ENCODE measurements at places on chromosomes 1 and 21. TPM values are rescaled to one million over a fixed set of nuclear protein-coding genes. Genes with fewer than 3 reads are reported as not detected.
A peak's percentile ranks its signal among the peaks of the same experiment; 100 is the strongest.

PLPP3 gene
- 20.5 TPM for total RNA-seq

SLC44A5 gene
- 0.20 TPM for total RNA-seq

CSRP1 gene
- 5.9 TPM for total RNA-seq

AKNAD1 gene
- total RNA-seq: 0.45 TPM

EXO1 gene
- total RNA-seq: 11.5 TPM

ACOT11 gene
- 0.41 TPM for total RNA-seq

HSPB7 gene
- 160 TPM for total RNA-seq

BMP8A gene
- total RNA-seq: 0.12 TPM

CFHR2 gene
- total RNA-seq: not detected

NASP gene
- 38.9 TPM for total RNA-seq

FABP3 gene
- total RNA-seq: 51.8 TPM

MMP23B gene
- 71.4 TPM for total RNA-seq

FAAH gene
- total RNA-seq: 15.0 TPM

S100A8 gene
- not detected for total RNA-seq

- H3K27ac ChIP-seq: no peak overlapping the region
- no peak overlapping the region for H3K4me3 ChIP-seq
- DNase-seq: no peak
- H3K36me3 ChIP-seq: no peaks in the 10 kb centered on the region
- no peaks in the 10 kb centered on the region for H3K4me1 ChIP-seq
Observed at GRCh38 chr21:18970941-18971340, 567.4 kb upstream of the TMPRSS15 start.

GRCh38 chr1:246784621-246785493 lies 60.6 kb downstream of the SCCPDH start:
- no peaks in the 10 kb centered on the region for H3K27me3 ChIP-seq
- peak overlapping the region; percentile 20 for H3K4me3 ChIP-seq
- H3K36me3 ChIP-seq: peaks cover 10% of the 10 kb centered on the region
- DNase-seq: peak; percentile 68

DNA sequence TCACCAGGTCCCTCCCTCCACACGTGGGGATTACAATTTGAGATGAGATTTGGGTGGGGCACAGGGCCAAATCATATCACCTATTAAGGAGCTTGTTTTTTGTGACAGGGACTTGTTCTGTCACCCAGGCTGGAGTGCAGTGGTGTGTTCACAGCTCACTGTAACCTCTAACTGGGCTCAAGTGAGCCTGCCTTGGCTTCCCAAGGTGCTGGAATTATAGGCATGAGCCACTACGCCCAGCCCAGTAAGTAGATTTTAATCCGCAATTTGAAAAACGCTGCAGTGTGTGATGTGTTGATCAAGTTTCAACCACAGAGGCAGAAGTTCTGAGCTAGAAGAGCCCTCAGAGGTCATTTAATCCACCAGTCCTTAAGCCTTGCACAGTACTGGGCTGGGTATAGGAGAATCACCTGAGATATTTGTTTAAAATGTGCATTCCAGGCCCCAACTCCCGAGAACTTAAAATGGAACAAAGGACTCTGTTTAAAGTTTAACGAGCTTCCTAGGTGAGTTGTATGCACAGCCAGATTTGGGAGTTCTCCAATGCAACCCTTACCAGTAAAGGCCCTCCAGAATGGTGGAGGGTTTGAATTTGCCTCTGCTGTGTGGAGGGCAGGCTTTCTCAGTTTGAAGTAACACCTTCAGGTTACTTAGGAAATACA lies 13.4 kb downstream of the RPL11 start:
- H3K4me1 ChIP-seq: no peaks in the 10 kb centered on the region
- DNase-seq: no peak
- H3K4me3 ChIP-seq: no peak overlapping the region

DNA sequence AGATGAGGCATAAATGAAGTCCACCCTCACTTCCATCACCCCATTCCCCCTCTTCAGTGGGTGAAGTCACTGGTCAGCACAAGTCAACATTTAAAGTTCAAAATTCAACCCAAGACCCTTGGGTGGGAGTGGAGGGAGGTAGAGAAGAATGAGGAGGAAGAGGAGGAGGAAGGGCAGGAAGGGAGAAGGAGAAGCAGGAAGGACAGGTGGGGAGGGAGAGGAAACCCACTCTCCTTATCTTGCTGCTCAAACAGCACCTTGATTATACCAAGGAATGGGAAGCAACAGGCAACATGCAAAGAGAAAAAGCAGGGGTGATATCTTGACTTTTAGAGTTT lies 4.0 kb upstream of the BTG2 start:
- H3K27ac ChIP-seq: no peak overlapping the region
- no peak for DNase-seq
- no peak overlapping the region for H3K4me3 ChIP-seq
- no peaks in the 10 kb centered on the region for H3K27me3 ChIP-seq
- no peaks in the 10 kb centered on the region for H3K36me3 ChIP-seq
- peaks cover 21% of the 10 kb centered on the region for H3K4me1 ChIP-seq

DNA sequence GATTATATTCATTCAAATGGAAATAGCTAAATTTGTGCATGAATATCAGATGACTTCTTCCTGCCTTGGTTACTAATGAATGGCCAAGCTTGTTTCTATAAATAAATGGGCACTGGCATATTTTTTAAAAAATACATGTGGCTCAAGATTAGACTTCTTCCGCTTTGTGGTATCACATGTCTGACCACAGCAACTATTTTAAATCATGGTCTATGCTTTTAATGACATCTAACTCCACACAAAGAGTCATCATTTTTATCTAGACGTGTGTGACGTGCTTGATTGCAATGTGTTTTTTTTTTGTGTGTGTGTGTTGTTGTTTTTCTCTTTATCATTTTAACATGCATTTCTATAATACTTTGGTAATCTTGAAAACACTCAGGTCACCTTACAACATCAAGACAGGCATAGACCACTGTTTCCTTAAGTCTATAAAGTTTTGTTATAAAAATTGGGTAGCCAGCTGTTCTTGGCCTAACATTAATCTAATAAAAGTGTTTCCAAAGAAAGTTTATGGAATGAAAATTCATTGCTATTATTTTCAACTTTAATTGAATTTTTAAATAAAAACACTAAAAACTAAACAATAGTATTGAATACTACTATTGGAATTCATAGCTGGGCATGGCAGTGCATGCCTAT lies 29.5 kb downstream of the RGS1 start:
- peaks cover 12% of the 10 kb centered on the region for H3K4me1 ChIP-seq
- H3K4me3 ChIP-seq: no peak overlapping the region
- H3K27me3 ChIP-seq: no peaks in the 10 kb centered on the region
- peak overlapping the region; percentile 29 for H3K27ac ChIP-seq

GRCh38 chr1:78348496-78349284 lies 142.1 kb upstream of the PTGFR start:
- H3K4me1 ChIP-seq: no peaks in the 10 kb centered on the region
- no peaks in the 10 kb centered on the region for H3K36me3 ChIP-seq
- H3K4me3 ChIP-seq: no peak overlapping the region
- DNase-seq: no peak

- no peaks in the 10 kb centered on the region for H3K4me1 ChIP-seq
- no peak overlapping the region for H3K27ac ChIP-seq
- no peak for DNase-seq
- peaks cover 22% of the 10 kb centered on the region for H3K36me3 ChIP-seq
- no peaks in the 10 kb centered on the region for H3K27me3 ChIP-seq
Observed at GRCh38 chr1:84488107-84488506, 9.0 kb downstream of the RPF1 start.

GRCh38 chr21:36456729-36457414 lies 23.1 kb downstream of the CLDN14 start:
- no peaks in the 10 kb centered on the region for H3K36me3 ChIP-seq
- H3K27me3 ChIP-seq: no peaks in the 10 kb centered on the region
- no peak for DNase-seq
- no peak overlapping the region for H3K4me3 ChIP-seq

DNA sequence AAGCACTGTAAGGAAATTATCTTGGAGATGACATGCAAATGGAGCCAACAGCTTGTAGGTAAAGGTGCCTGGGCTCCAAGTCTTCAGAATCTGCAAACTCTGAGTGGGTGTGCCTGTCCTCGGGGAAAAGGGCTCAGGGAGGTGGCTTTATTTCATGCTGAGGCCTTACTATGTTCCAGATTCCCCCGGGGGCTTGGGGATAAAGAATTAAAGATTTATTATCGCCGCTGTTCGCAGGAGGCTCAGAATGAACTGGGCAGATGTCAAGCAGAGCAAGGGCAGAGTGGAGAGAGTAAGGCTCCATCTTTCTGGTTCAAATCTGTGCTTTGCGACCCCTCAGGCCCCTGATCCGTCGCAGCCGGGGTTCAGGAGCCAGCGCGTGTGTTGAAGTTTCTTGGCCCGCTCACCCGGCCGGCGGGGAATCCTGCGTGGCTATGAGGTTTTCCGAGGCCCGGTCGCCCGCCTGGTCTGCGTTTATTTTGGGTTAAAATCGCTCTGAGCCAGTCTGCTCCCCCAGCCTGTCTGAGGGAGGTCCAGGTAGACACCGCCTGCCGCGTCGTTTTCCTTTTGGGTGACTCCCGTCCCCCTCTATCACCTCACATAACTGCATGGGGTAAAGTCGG lies 19.5 kb downstream of the RHOU start:
- no peak overlapping the region for H3K27ac ChIP-seq
- H3K4me3 ChIP-seq: no peak overlapping the region
- peaks cover 71% of the 10 kb centered on the region for H3K27me3 ChIP-seq
- peaks cover 6% of the 10 kb centered on the region for H3K4me1 ChIP-seq

- no peaks in the 10 kb centered on the region for H3K27me3 ChIP-seq
- H3K4me3 ChIP-seq: no peak overlapping the region
- H3K36me3 ChIP-seq: peaks cover 48% of the 10 kb centered on the region
- H3K27ac ChIP-seq: no peak overlapping the region
- DNase-seq: no peak
Observed at GRCh38 chr1:3783651-3784474, 11.3 kb downstream of the SMIM1 start.

GRCh38 chr1:184486761-184487445 lies 100.1 kb downstream of the C1orf21 start:
- no peak overlapping the region for H3K27ac ChIP-seq
- DNase-seq: no peak
- H3K36me3 ChIP-seq: no peaks in the 10 kb centered on the region

GRCh38 chr1:230861970-230862595 lies 6.2 kb downstream of the C1orf198 start:
- peaks cover 90% of the 10 kb centered on the region for H3K4me1 ChIP-seq
- H3K27me3 ChIP-seq: no peaks in the 10 kb centered on the region
- H3K36me3 ChIP-seq: peaks cover 49% of the 10 kb centered on the region
- H3K27ac ChIP-seq: peak overlapping the region; percentile 73
- DNase-seq: no peak

- H3K4me3 ChIP-seq: no peak overlapping the region
- H3K27me3 ChIP-seq: no peaks in the 10 kb centered on the region
- peak overlapping the region; percentile 20 for H3K27ac ChIP-seq
- no peak for DNase-seq
Observed at GRCh38 chr1:197178998-197179397, 32.5 kb upstream of the ASPM start.

GRCh38 chr1:36510418-36510817 lies 27.7 kb upstream of the CSF3R start:
- H3K36me3 ChIP-seq: no peaks in the 10 kb centered on the region
- no peaks in the 10 kb centered on the region for H3K4me1 ChIP-seq
- H3K27ac ChIP-seq: no peak overlapping the region
- no peak for DNase-seq
- peaks cover 36% of the 10 kb centered on the region for H3K27me3 ChIP-seq

- no peaks in the 10 kb centered on the region for H3K36me3 ChIP-seq
- H3K4me1 ChIP-seq: no peaks in the 10 kb centered on the region
- DNase-seq: no peak
- no peak overlapping the region for H3K4me3 ChIP-seq
- H3K27ac ChIP-seq: no peak overlapping the region
Observed at GRCh38 chr1:30437059-30437576, 286.3 kb downstream of the MATN1 start.

DNA sequence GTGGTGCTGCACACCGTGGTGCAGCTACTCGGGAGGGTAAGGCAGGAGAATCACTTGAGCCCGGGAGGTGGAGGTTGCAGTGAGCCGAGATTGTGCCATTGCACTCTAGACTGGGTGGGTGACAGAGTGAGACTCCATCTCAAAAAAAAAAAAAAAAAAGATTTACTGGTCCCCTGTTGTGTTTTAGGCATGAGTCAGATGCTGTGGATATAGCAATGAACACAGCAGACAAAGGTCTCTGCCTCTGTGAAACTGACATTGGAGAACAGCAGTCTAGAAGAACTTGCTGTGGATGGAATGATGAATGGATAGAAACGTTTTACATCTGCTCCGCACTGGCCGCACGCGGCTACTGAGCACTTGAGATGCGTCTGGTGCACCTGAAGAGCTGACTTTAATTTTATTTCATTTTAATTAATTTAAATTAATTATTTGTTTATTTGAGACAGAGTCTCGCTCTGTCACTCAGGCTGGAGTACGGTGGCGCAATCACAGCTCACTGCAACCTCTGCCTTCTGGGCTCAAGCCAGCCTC lies 24.5 kb upstream of the EPHA2 start:
- H3K27me3 ChIP-seq: no peaks in the 10 kb centered on the region
- no peaks in the 10 kb centered on the region for H3K36me3 ChIP-seq
- no peak for DNase-seq
- peaks cover 67% of the 10 kb centered on the region for H3K4me1 ChIP-seq

- no peaks in the 10 kb centered on the region for H3K36me3 ChIP-seq
- H3K4me3 ChIP-seq: no peak overlapping the region
- no peak overlapping the region for H3K27ac ChIP-seq
- peaks cover 5% of the 10 kb centered on the region for H3K4me1 ChIP-seq
- DNase-seq: no peak
- peaks cover 2% of the 10 kb centered on the region for H3K27me3 ChIP-seq
Observed at GRCh38 chr1:152869808-152870419, 8.2 kb upstream of the SMCP start.

- H3K27me3 ChIP-seq: no peaks in the 10 kb centered on the region
- H3K4me1 ChIP-seq: peaks cover 32% of the 10 kb centered on the region
- H3K4me3 ChIP-seq: no peak overlapping the region
- no peaks in the 10 kb centered on the region for H3K36me3 ChIP-seq
Observed at GRCh38 chr1:203271962-203272632, 33.2 kb upstream of the BTG2 start.

GRCh38 chr1:238099871-238100270 lies 209.1 kb upstream of the ZP4 start:
- no peaks in the 10 kb centered on the region for H3K27me3 ChIP-seq
- H3K27ac ChIP-seq: no peak overlapping the region
- H3K4me3 ChIP-seq: no peak overlapping the region
- no peaks in the 10 kb centered on the region for H3K36me3 ChIP-seq
- no peaks in the 10 kb centered on the region for H3K4me1 ChIP-seq

- no peak for DNase-seq
- H3K36me3 ChIP-seq: no peaks in the 10 kb centered on the region
- H3K27me3 ChIP-seq: no peaks in the 10 kb centered on the region
Observed at GRCh38 chr1:188906921-188907641, 1570.6 kb downstream of the BRINP3 start.

DNA sequence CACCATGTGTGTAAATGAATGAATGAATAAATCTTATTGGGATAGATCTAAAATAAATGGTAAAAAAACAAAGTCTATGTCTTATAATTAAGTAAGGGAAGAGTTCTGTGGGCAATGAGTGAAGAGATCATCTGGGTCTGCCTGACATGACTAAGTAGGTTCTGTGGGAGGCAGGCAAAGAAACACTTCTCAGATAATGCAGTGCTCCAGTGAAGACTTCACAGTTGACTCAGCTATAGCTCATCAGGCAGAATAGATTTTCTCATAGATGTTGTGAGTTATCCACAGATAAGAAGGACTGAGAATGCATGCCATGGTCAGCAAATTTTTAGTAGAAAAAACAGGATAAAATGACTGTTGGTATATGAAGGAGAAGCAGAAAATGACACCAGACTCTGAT lies 12.4 kb downstream of the KRTAP22-2 start:
- no peak for DNase-seq
- H3K36me3 ChIP-seq: no peaks in the 10 kb centered on the region
- no peak overlapping the region for H3K27ac ChIP-seq
- no peaks in the 10 kb centered on the region for H3K4me1 ChIP-seq

GRCh38 chr1:20359451-20360330 lies 69.0 kb downstream of the VWA5B1 start:
- H3K36me3 ChIP-seq: no peaks in the 10 kb centered on the region
- no peak overlapping the region for H3K4me3 ChIP-seq
- H3K4me1 ChIP-seq: peaks cover 12% of the 10 kb centered on the region
- H3K27me3 ChIP-seq: peaks cover 36% of the 10 kb centered on the region

Data from chondrocyte (in vitro differentiated cells).